ENCODE measurements at places on chromosomes 13 and 19. TPM values are rescaled to one million over a fixed set of nuclear protein-coding genes. Genes with fewer than 3 reads are reported as not detected.

DNA sequence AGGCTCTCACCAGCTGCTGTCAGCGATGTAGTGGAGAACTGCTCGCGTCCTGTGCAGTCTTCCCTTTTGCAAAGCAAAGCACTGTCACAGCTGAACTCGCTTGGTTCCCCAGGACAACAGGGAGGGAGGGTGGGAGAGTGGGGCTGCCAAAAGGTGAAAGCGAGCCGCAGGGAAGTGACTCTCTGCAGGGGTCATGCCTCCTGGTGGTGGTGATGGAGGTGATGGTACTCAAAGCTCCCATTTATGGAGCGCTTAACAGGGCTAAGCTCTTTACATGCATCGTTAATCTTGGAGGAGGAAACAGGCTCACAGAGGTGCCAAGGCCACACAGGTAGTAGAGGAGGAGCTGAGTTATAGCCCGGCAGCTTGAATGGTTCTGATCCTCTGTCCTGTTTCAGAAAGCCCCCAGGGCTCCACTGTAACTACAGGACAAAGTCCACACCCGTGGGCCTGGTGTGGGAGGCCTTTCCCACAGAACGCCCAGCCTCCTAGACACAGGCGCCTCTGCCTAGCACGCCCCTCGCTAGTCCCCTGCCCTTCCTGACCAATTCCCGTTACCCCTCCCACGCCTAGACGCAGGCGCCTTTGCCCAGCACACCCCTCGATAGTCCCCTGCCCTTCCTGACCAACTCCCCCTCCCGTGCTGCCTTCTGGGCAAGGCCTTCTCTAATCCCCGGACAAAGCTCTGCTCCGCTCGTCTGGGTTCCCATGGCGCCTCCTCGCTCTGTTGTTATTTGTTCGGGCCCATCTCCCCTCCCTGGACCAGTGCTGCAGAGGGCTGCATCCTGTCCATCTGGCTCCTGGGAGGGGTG, 10.7 kb downstream of the PPP1R37 start:
- H3K36me3 ChIP-seq = no peaks in the 10 kb centered on the region
- peak; percentile 89 for DNase-seq
- H3K4me1 ChIP-seq = peaks cover 3% of the 10 kb centered on the region
- H3K4me3 ChIP-seq = no peak overlapping the region
- no peaks in the 10 kb centered on the region for H3K27me3 ChIP-seq

DNA sequence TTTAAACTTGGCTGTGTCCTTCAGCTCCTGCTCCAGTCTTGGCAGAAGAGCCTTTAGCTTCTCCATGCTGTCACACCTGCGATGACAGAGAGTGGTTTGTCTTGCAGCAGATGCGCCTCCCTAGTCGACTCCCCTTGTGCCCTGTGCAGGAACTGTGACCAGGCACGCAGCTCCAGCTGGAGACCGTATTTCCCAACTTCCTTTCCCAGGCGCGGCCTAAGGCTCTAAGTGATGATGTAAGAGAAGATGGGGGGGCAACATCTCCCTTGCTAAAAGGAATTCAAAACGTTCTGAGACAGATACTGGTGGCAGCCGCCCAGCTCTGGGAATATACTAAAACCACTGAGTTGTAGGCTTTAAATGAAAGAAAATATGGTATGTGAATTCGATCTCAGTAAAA, 16.3 kb downstream of the DCUN1D2 start:
- no peaks in the 10 kb centered on the region for H3K4me1 ChIP-seq
- H3K4me3 ChIP-seq = no peak overlapping the region
- no peaks in the 10 kb centered on the region for H3K27me3 ChIP-seq
- H3K36me3 ChIP-seq = peaks cover 16% of the 10 kb centered on the region

KLK7 gene
- 1.0 TPM for total RNA-seq

TTC9B gene
- not detected for total RNA-seq

SIGLEC9 gene
- 8.1 TPM for total RNA-seq

CPT1C gene
- total RNA-seq = 6.0 TPM

HNRNPL gene
- total RNA-seq = 278 TPM

MAB21L1 gene
- 0.47 TPM for total RNA-seq

Measured in kidney (tissue), 22 donors.